GM20000 (cell line): ENCODE measurements at places on chromosomes 1 and 21.

GRCh38 chr1:234971586-234972297 is 156.9 kb downstream of the TOMM20 start:
- no peak for DNase-seq

DNA sequence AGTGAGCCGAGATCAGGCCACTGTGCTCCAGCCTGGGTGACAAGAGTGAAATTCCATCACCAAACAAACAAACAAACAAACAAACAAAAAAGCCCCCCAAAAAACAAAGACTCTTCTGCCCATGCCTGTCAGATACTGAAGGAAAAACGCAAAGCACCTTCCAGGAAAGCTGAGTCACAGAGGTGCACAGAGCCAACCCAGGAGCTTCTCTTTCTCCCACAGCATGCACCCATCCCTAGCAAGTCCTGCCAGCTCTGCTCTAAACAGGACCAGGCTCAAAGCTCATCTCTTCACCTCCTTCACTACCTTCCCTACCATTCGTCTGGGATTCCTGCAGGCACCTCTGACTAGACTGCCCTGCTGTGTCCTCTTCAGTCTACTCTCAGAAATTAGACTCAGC is 46.5 kb downstream of the ETS2 start:
- no peak for DNase-seq

DNA sequence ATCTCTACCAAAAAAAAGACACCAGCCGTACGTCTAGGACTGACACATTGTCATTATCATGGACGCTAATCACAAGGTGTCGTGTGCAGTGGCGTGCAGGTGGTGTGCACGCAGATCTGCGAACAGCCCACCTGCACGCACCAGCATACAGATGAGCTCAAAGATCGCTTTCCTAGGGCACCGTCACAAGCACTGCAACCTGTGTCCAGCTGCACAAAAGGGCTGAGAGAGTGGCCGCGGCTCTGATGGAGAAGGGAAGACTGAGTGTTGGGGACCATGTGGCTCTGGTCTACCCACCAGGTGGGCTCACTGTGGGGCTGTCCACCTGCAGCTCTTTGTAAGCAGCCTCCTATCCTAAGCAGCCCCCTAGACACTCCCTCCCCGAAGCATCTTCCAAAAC is 50.9 kb downstream of the S100B start:
- no peak for DNase-seq

- no peak for DNase-seq
These were observed at the start of gene HDGF for GRCh38 chr1:156751451-156751756. Gene HDGF (minus strand): TSS chr1:156751675. CDS start chr1:156751429, 246 bp downstream.

- DNase-seq = peak; percentile 46
These were observed 15.6 kb upstream of the CSF1 start for GRCh38 chr1:109894823-109895719.

DNA sequence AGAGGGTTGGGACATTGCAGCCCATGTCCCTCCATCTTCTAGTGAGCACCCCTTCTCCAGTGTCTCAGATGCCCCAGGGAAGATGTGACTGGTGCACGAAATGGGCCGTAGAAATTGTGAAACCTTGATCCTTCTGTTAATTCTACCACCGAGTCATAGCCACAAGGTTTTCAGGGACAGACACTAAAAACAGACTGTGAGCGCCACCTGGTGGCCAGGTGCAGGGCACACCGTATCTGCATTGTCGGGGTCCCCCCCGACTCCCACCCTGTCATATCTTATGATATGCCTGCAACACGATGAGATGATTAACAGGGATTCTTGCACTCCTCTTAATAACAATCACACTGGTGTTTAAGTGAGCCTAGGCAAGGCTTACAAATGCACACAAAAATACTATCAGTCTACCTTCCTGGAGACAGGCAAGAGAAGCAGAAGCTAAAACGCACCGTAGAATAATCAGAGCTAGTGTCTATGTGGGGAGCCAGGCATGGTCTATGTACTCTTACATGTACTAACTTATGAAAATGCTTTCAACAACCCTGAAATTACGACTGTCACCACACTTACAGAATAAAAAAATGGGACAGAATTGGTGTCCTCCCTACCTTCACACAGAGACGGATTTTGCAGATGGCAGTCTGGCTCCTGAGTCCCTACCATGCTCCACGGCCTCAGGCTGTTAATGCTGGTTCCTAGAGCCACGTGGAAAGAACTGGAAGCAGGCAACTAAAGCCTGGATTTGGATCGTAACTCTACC is 57.9 kb downstream of the FHAD1 start:
- DNase-seq = peak; percentile 69

- DNase-seq = no peak
These were observed 24.2 kb upstream of the OSBPL9 start for GRCh38 chr1:51592711-51593110.

DNA sequence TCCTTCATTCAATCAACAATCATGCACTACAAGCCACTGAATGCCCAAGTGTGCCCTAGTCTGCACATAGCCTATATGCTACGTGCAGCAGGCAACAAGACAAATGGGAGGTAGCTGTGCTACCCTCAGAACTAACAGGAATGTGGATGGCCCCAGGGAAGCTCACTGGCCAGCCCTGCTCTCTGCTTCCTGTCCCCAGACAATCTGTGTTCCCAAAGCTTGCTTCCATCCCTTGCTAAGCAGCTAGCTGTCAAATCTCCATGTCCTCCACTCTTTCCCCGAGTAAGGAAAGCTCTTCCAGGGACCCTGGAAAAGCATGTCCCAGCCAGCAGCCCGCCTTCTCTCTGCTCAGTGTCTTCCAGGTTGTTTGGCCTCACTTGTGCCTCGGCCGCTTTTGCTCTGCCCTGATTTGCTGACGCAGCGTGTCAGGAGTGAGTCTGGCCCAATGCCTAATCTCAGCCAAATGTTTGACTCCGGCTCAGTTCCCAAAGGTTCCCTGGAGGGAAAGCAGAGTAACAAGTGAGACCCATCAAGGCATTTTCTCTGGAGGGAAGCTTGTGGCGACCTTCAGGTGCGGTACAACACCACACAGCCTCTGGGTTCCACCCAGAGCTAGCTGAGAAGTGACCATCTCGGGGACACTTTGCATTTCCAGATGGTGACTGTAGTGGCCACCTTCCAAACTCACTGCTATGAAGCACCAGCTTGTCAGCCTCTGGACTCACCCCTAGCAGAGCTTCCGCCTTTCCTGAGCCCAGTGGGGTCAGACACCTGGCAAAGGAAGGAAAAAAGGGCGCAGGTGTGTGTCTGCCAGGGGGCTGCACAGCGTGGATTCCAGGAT is 243.4 kb downstream of the RHOU start:
- no peak for DNase-seq

DNA sequence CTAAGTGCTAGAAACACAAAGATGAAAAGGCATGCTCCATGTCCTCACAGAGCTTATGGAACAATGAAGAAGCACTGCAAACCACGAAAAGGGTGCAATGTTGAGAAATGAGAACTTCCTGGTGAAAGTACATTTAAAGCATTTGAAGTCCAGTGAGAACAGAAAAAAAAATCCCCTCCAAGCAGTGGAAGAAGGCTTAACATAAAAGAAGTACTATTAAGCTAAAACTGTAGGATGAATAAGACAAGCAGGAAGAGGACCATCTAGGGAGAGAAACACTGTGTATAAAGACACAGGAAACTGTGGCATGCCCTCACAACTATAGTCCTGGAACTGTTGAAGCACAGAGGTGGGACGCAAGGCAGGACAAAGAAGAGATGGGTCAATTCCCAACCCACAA is 10.0 kb downstream of the TP53BP2 start:
- DNase-seq = no peak

GRCh38 chr1:38266197-38266520 is 219.6 kb upstream of the POU3F1 start:
- no peak for DNase-seq

GRCh38 chr1:118504221-118504644 is 319.2 kb upstream of the SPAG17 start:
- no peak for DNase-seq

DNA sequence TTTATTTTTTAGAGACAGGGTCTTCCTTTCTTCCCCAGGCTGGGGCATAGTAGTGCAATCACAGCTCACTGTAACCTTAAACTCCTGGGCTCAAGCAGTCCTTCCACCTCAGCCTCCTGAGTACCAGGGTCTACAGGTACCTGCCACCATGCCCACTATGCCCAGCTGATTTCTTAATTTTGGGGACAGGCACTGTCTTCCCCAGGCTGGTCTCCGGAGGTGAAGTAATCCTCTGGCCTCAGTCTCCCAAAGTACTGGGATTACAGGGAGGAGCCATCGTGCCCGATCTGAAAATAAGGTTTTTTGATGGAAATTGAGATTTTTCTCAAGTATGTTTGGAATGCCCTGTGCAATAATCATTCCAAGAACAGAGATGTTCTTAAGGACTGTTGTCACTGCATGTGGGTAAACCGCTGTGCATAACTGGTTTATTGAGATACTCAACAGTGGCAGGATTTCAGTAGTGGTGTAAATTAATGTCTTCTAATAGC is 934 bp upstream of the MSH4 start:
- no peak for DNase-seq

DNA sequence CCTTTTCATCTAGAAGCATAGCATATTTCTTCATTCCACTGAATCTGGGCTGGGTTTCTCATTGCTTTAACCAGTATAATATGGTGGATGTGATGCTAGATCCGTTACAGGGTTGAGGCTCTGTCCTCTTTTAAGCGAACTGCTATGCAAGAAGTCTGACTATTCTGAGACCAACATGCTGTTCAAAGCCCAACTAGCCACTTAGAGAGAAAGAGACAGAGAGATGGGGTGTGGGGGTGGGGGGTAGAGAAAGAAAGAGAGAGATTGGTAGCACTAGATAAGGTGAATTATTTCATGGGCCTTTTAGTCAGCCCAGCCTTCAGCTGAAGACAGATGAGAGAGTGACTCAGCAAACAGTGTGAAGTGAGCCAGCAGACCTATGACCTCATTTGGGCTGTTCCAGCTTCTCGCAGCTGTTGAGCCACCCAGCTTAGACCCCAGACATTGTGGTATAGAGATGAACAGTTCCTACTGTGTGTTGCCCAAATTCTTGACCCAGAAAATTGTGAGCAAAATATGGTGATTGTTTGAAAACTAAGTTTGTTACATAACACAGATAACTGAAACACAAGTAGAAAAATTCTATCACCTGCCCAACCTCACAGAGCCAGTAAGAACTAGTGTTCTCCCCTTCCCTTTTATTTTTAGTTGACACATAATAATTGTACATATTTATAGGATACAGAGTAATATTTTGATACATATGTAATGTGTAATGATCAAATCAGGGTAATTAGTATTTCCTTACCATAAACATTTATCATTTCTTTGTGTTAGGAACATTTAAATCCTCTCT is 40.7 kb upstream of the PRKACB start:
- peak; percentile 21 for DNase-seq

- DNase-seq = no peak
These were observed 36.4 kb downstream of the TBCE start for GRCh38 chr1:235403593-235403992.

- DNase-seq = no peak
These were observed 120.9 kb downstream of the PPIAL4G start for GRCh38 chr1:148362216-148362611.

GRCh38 chr1:43285269-43285990 is at the start of gene C1orf210:
Gene C1orf210 (minus strand): TSS chr1:43285581. CDS start chr1:43283270, 2,311 bp downstream.
- no peak for DNase-seq

- DNase-seq = no peak
These were observed 24.1 kb upstream of the ZSWIM5 start for GRCh38 chr1:45230537-45230936.

DNA sequence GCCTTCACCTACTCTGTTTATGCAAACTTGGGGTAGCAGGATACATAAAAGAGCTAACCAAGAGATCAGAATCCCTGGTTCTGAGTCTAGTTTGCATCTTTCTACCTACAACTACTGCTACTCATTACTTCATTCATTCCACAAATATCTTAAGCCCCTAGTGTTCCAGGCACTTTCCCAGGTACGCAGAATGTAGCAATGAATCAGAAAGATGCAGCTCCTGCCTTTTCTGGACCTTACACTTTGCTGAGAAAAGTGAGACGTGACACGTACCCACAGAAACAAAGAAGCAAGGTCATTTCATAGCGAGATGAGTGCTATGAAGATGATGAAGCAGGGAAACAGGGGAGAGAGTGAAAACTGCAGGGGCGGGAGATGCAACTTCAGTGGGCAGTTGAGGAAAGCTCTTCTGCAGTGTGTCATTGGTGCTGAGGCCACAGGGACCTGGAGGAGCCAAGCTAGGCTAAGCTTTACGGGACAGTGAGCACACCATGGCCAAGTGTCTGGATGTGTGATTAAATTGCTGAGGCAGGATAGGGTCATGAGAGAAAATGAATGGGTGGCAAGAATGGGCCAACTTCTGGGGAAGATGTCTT is 167.9 kb downstream of the TNFSF18 start:
- DNase-seq = no peak

GRCh38 chr1:83495560-83495959 is 503.4 kb downstream of the TTLL7 start:
- no peak for DNase-seq

DNA sequence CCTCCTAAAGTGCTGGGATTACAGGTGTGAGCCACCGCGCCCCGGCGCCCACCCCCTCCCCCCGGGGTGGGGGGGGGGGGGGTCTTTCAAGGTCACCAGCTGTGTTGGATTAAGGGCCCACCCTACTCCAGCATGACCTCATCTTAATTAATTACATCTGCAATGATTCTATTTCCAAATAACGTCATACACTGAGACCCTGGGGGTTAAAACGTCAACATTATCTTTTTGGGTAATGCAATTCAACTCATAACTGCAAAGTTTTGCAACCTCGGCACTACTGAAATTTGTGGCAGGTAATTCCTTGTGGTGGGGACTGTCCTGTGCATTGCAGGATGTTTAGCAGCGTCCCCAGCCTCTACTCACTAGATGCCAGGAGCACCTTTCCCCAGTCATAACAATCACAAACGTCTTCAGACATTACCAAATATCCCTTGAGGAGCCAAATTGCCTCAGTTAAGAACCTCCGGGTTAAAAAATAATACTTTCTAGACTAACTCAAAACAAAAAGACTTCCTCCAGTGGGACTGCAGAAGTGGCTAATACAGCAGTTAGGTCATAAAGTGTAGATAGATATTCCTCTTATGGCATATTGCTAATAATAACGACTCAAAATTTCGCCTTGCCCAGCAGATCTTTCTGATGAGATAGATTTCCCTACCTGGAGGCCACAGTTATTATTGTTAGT is 233.0 kb upstream of the KAZN start:
- DNase-seq = no peak

DNA sequence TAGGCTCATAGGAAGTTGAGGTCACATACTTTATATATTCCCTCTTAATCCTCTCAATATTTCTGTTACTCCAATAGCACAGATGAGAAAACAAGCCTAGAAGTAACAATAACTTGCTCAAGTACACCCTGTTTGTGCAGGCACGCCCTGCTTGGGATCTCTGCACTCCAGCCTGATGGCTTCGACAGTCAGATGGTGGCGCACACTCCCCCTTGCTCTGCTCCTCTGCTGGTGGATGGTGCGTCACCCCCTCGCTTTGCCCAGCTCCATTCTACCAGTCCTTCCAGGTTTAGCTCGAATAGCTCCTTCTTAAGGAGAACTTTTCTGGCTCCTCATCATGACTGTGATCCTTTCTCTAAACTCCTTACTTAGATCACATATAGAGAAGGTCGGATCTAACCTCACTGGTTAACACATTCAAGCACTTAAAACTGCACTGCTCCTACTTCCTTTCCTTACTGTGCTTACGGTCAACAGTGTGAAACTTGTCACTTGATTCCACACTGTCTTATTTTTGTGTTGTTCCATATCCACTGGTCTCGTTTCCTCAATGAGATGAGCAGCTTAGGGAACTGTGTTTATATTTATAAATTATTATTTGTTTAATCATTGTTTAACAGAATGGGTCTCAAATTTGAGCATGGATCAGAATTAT is 3.0 kb downstream of the TSPAN2 start:
- DNase-seq = no peak

- DNase-seq = peak; percentile 57
These were observed 82.0 kb upstream of the ROR1 start for GRCh38 chr1:63691701-63692425.

- peak; percentile 30 for DNase-seq
These were observed 162.6 kb downstream of the RUNX1 start for GRCh38 chr21:34886240-34887104.
